Fibroblast of lung (primary cell): ENCODE measurements at places on chromosomes 11 and 22. TPM values are rescaled to one million over a fixed set of nuclear protein-coding genes. Genes with fewer than 3 reads are reported as not detected.

The RAB36 gene
- total RNA-seq = 1.5 and 2.5 TPM in 2 replicates

The APOA1 gene
- total RNA-seq = 0.26 TPM in 1 of 2 replicates, not detected in the other

The KLHL35 gene
- total RNA-seq = 1.3 and 1.8 TPM in 2 replicates

The LRRC55 gene
- not detected in 2 replicates for total RNA-seq
